ENCODE measurements at places on chromosomes 3 and 15.

GRCh38 chr3:157354722-157355121 lies 81.9 kb upstream of the PTX3 start:
- DNase-seq: no peak

- no peak for DNase-seq
Observed at GRCh38 chr15:67857220-67857619, 17.4 kb upstream of the RNU6-1 start.

DNA sequence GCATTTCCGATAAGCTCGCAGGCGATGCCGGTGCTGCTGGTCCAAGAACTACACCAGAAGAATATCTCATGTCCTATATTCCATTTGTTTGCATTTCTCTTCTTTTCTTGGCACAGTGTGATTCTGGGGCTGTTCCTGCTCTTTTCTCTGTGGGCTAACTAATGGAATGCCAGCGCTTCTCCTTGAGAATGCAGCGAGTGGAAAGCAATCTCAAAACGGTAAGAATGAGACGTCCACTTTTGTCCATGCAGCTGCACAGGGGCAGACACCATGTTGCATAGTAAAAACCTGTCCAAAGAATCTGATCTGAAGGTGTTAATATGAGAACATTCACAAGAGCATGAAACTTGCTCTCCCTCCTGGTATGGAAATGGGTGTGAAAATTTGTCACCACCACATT lies 6.6 kb upstream of the CHRNA3 start:
- no peak for DNase-seq

- DNase-seq: no peak
Observed at GRCh38 chr3:48558493-48559134, 2.0 kb upstream of the PFKFB4 start.

- peak; percentile 97 for DNase-seq
Observed at GRCh38 chr3:16319307-16319706, 54.3 kb downstream of the OXNAD1 start.

DNA sequence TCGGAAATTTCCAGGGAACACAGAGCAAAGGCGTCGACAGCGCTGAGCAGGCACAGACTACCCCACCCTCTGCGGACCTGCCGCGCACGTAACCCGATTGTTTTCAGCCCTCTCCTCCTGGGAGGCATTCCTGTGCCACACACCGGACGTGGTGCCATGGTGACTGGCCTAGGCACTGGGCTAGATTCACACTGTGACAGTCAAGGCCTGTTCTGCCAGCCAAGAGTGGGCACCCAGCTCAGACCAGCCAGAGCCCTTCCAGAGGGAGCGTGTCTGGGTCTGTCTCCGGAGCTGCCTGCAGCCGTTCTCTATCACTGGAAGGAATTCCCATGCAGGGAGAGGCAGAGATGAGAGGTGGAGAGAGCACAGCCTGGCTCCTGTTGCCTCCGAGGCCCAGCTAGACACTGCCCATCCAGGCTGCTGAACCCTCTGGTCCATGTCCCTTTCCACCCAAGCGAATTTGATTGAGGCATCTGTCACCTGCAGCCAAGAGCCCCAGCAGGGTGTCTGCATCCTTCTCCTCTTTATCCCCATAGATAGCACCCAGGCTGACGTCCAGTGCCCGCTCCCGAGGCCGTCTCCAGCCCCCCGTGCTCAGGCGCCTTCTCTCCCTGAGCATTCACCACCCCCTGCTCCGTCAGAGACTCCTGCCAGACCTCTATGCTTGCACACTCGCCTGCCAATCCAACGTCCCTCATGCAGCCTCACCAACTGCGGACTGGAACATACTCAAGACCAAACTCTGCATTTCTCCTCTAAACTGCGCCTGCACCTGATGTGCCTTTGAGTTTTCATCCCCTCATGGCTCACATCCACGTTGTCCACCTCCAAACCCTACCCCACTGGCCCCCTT lies 267.5 kb downstream of the OCA2 start:
- no peak for DNase-seq

DNA sequence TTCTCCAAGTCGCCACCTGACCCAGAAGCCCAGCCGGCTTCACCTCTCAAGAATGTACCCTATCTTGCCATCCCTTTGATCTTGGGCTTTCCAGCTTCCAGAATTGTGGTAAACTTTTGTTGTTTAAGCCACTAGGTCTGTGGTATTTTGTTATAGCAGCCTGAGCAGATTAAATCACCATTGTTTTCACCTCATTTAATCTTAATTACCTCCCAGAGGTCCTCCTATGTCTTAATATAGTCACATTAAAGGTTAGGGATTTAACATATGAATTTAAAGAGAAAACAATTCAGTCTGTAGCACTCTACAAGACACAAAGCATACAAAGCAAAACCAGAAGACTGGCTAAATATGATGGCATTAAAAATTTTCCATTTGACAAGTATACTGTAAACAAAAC lies 123.4 kb upstream of the CADM2 start:
- DNase-seq: no peak

DNA sequence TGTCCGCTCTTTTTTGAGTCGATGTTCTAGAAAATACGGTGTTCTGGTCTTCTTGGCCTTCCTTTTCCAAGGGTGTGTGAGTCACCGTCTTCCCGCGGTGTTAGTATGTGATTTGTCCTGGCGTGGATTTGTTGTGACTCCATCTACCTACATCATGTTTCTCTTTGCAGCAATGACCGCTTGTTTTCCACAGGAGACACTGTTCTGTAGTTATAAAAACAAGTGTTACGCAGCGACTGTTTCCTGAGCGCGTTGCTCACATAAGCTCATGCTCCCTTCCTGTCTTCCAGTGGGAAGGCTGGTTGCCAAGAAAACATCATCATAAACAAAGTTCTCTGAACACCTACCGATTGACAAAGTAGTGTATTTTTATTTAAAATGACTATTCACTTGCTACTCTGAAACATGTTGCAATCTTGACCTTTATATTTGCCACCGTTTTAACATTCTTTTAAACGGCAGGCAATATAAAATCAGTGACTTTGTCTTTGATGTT lies 19.0 kb downstream of the USP13 start:
- DNase-seq: no peak

DNA sequence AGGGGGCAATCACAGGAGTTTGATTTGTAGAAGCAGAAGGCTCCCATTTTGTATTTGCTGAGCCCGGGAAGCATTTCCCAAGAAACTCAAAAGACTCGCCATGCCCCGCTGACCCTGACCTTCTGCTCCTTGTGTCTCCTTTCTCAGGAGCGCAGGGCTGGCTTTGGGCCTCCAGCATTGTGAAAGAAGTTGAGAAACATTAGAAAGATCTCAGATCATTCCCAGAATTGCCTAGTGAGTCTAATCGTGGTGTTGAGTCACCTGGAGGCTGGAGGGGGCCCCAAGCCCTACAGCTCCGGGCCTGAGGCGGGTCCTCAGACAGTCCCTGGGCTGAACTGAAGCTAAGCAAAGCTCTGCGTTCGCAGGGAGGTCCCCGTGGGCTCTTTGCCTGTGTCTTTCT lies 10.9 kb upstream of the PIGZ start:
- no peak for DNase-seq

DNA sequence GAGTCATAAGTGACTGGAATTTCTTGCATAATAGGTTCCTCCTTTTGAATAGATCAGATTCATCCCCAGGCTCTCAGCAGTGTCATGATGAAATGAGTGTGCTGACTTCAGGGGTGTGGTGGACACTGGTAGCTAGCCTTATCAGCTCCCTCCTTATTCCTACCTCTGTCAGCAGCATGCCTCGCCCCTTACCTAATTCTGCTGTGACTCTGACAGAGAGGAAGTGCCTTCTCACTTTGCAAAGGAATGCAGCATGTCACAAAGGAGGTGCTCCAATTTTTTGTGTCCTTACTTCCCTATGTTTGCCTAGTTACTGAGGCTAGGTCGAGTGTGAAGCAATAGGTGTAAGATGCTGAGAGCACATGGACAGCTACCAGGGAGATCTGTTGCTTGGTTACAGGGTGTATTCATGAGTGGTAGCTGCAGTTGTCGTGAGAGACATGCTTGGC lies 90.6 kb downstream of the TNFAIP8L3 start:
- no peak for DNase-seq

DNA sequence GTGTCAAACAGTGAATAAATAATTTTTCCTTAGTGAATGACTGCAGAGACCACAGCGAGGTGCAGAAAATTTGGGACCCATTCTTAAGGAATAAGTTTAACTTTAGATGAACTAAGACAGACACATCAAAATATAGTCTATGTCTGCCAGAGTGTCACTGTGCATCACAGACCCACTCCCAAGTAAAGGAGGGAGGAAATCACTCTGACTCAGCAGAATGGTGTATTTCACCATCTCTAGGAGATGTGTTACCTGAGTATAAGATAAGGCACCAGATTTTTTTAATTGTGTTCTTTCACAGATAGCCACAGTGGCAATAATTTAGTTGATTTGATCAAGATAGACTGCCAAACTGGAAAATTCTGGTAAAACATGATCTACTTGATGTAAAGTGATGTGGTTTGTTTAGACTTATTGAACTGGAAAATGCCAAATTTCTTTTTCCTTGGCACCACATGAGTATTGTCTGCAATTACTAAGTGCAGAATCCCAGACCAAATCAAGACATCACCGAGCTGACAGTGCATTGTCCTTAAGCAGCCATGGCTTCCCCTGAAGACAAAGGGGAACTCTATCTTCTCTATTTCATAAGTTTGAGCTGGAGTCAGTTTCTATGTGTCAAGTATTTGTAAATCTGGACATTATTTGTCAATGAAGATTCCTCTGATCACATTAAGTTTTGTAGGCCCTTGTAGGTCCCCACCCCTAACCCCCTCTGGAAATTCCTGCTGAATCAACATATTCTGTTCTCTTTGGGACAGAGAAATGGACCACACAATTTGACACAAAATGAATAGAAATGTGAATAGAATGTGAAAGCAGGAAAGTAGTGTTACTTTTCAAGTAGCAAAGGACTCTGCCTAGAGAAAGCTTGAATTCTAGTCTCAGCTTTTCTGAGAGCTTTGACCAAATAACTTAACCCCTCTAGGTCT lies 47.6 kb downstream of the TIPARP start:
- DNase-seq: no peak

GRCh38 chr15:52483707-52484106 lies 45.0 kb downstream of the MYO5A start:
- no peak for DNase-seq

- no peak for DNase-seq
Observed at GRCh38 chr15:27990521-27991515, 108.3 kb downstream of the OCA2 start.

DNA sequence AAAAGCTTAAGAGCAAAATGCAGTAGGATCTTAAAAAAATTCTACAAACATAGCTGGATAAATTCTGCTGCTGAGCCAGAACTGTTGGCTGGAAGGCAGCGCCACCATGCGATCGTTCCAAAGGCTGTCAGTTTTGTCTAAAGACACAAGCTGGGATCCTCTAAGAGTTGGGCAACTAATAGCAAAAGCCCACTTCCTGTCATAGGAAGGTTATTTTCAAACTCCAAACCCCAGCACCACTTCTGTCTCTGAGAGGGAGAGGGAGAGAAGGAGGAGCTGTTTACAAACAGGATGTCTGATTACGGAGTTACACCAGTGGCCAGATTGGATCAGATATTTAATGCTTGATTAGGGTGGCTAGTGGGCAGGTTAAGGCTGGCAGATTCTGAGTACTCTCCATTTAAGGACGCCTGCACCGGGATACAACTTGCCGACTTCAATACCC lies 44.0 kb downstream of the EIF4E3 start:
- DNase-seq: peak; percentile 79

GRCh38 chr15:28969511-28970085 lies 83.8 kb downstream of the APBA2 start:
- no peak for DNase-seq

GRCh38 chr3:166688665-166689064 lies 691.4 kb downstream of the ZBBX start:
- no peak for DNase-seq

DNA sequence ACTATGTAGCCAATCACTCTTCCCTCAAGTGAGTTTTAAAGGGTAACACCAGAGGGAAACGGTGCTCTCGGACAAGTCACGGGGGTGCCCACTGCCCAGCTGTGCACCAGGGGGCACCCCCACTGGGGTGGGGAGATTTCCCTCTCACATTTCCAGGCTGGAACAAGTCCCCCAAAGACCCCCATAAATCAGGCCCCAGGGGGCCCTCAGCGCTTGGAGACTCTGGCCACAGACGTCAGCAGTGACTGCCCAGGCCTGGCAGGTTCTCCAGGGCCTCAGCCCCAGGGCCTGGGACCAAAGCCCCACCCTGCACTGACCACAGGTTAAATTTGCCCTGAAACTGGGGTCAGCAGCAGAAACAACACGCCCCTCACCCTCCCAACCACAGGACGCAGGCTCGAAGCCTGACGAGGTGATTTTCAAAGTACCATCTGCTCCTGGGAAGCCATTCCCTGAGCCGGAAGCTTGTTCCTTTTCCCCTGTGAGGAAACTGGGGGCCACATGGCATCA lies 17.0 kb downstream of the XXYLT1 start:
- DNase-seq: no peak

DNA sequence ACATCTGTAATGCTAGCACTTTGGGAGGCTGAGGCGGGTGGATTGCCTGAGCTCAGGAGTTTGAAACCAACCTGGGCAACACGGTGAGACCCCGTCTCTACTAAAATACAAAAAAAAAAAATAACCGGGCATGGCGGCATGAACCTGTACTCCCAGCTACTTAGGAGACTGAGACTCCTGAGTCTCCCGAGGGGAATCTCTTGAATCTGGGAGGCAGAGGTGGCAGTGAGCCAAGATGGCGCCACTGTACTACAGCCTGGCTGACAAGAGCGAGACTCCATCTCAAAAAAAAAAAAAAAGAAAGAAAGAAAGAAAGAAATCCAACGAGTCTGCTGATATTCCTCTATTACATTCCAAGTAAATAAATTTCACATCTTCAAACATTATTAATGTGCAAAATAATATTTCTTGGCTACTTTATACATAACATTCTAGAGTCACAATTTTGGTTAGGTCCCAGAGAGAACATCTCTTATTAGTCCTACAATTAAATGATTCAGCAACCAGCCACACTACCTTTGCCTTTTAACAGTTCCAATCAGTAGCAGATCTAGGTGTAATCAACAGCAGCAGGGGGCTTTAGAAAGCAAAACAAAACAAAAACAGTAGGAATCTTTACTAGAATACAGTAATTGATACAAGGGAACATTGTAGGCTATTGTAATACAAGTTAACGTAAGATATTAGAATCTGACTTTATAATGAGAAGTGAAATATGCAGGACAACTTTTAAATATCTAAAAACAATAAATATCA lies 195.8 kb downstream of the TBC1D5 start:
- DNase-seq: no peak

- DNase-seq: no peak
Observed at GRCh38 chr3:52405601-52406110, 39.2 kb downstream of the SEMA3G start.

GRCh38 chr3:121918779-121919483 lies 24.7 kb downstream of the SLC15A2 start:
- no peak for DNase-seq

GRCh38 chr3:10000686-10001085 lies 14.0 kb upstream of the EMC3 start:
- DNase-seq: no peak

Data from activated naive CD4-positive, alpha-beta T cell treated with anti-CD3 and anti-CD28 coated beads for 36 hours (primary cell).